ENCODE measurements at places on chromosomes 13 and 19.

DNA sequence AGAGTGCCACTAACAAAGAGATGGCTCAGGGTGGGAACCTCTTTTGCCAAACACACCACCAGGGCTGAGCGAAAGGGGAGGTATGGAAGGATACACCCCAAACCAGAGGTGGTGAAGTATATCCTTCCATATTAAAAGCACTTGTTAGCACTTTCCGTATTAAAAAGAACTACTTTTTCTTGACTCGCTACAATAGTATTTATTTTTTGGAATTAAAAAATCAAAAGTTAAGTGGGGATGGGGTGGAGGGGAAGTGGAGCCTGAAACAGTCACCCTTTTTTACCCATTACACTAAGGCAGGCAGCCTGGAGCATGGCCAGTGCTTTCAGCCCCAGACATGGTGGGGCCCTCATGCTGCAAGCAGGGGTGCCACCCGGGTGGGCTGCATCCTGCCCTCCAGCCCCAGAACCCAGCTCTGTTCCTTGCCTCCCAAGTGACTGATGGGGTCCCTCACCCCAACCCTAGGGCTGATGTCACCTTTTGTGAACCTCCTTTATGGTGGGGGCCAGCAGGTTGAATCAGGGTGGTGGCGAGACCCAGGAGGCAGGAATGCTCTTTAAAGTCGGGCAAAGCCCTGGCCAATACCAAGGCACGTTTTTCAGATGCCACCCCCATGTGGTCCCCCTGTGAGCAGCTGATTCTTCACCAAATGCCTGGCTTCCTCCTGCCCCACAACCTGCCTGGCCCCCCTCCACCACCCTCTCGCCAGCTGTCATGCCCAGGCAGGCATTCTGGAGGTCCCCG, 31.0 kb downstream of the LYL1 start:
- DNase-seq: no peak

DNA sequence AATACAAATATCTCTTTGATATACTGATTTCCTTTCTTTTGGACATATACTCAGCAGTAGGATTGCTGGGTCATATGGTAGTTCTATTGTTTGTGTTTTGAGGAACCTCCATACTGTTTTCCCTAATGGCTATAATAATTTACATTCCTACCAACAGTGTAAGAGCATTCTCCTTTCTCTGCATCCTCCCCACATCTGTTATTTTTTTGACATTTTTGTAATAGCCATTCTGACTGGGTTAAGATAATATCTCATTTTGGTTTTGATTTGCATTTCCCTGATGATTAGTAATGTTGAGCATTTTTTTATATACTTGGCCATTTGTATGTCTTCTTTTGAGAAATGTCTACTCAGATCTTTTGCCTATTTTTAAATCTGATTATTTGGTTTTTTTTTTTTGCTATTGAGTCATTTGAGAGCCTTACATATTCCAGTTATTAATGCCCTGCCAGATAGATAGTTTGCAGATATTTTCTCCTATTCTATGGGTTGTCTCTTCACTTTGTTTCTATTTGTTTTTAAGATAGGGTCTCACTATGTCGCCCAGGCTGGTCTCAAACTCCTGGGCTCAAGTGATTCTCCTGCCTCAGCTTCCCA, 95.7 kb downstream of the FNDC3A start:
- DNase-seq: no peak

DNA sequence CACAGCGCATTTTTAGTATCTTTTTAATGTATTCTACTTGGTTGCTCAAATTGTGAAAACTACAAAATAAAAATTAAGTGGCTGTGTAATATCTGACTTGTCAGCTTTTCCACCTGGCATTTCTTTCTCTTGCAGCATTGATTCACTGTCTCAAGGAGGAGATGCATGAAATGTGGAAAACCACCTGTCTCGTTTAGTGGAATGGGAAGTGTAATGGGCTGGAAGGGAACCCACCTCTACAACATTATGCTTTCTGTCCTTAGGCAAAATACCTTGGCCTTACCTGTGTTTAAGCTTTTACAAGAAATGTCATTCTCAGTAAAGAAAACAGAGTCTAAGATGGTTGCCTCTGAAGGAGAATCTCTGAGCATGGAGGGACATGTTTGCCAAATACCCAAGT, 67.8 kb downstream of the FAM216B start:
- DNase-seq: no peak

DNA sequence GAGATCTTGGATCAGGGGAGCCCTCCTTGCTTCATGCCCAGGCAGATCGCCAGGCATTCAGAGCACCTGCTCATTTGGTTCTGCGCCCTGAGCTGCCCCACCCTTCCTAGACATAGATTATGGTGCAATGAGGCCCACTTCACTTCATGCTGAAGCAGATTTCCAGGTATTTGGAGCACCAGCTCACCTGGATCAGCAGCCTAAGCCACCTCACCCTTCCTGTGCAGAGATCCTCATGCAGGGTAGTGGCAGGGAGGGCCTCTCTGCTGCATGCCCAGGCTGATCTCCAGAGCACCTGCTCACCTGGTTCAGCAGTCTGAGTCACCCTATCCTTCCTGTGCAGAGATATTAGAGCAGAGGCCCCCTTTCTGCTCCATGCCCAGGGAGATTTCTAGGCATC, 1966.1 kb downstream of the PCDH9 start:
- no peak for DNase-seq

- no peak for DNase-seq
Measured at GRCh38 chr13:49371943-49372613, 71.8 kb downstream of the CAB39L start.

- DNase-seq: no peak
Measured at GRCh38 chr19:55536366-55536765, 567 bp downstream of the SBK2 start.

GRCh38 chr19:4234142-4234861, 5.0 kb downstream of the EBI3 start:
- no peak for DNase-seq

GRCh38 chr13:41995946-41996345, 35.0 kb upstream of the VWA8 start:
- no peak for DNase-seq

DNA sequence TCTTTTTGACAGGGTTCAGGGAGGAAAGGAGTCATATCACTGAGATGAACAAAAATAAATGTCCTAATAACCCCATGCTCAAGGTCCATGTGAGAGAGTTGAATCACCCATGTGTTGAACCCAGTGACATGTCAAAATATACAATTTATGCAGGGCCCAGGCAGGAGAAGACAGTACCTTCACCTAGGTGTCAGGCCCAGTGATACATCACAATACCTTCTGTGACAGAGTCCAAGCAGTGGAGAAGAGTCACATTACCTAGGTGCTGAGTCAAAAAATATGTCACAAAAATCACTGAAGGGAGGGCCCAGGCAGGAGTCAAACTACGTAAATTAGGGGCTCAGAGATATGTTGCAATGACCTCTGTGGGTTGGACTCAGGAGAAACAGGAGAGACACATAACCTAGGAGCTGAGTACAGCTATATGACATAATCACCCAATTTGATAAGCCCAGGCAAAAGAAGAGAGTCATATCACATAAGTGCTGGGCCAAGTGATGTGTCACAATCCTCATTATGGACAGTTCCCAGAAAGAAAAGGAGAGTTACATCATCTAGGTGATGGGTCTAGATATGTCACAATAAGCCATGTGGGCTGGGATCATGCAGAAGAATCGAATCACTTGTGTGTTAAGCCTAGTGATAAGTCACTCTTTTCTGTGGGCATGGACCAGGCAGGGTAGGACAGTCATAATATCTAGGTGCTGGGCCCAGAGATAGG, 13.8 kb upstream of the ZNF724 start:
- no peak for DNase-seq

DNA sequence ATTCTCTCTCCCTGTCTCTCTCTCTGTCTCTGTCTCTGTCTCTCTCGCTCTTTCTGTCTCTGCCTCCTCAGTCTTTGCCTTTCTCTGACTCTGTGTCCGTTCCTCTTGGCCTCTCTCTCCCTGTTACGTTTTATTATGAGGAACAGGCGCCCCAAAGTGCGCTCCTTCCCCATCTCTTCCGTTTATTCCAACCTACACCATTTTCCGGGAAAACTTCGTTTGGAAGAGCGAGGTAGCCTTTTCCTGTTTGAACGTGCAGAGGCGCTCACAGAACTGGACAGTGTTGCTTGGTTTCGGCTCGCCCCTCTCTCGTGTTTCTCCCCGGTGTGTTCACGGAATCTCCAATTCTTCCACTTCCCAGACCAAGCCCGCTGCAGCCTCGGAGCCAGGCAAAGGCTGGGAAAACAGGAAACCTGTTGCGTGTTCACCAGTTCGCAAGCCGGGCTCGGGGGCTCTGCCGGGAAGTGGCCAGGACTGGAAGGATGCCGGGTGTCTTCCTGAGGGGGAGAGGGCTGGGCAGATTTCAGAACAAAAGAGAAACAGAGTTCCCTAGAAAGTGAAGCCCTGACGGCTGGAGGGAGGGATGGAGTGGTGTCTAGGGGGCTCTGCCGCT, 605 bp downstream of the TMEM255B start:
- no peak for DNase-seq

GRCh38 chr19:35168196-35168595, 13.7 kb downstream of the FXYD5 start:
- no peak for DNase-seq

DNA sequence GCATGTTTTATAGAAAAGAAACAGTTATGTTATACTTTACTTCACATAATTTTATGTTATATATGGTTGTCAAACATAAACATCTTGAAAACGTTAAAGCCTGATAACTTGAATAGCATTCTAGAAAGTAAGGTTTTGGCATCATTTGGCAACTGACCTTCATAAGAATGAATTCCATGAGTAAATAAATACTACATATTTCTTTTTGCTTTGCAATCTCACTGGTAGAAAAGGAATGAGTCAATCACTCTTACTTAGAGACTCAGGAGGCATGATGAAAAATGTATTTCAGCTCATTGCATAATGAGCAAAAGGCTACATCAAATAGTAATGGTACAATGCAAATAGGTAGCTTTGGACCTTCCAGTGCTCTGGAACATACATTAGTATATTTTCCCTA, 1381.9 kb downstream of the EFNB2 start:
- DNase-seq: no peak

- no peak for DNase-seq
Measured at GRCh38 chr19:15418231-15418578, 583 bp downstream of the AKAP8L start.

- no peak for DNase-seq
Measured at GRCh38 chr13:23901365-23901764, 4.1 kb upstream of the C1QTNF9B start.

DNA sequence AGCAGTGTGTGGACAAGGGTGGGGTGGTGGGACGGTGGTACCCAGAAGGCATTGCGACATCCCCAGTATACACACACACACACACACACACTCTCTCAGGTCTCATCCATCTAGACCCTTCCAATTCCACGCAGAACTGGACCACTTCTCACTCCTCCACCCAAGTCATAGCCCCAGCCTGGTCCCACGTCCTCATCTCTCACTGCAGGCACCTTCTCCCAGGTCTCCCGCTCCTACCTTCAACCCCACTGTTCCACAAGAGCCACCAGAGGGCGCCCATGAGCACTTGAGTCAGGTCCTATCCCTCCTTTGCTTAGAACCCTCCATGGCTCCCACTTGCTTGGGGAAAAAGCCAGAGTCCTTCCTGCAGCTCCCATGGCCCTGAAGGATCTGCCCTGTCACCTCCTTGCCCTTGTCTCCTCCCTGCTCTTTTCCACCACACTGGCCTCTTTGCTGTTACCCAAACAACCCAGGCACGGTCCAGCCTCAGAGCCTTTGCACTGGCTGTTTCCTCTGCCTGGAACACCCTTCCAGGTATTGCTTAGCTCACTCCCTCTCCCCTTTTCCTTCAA, 62.6 kb downstream of the IER2 start:
- peak; percentile 51 for DNase-seq

DNA sequence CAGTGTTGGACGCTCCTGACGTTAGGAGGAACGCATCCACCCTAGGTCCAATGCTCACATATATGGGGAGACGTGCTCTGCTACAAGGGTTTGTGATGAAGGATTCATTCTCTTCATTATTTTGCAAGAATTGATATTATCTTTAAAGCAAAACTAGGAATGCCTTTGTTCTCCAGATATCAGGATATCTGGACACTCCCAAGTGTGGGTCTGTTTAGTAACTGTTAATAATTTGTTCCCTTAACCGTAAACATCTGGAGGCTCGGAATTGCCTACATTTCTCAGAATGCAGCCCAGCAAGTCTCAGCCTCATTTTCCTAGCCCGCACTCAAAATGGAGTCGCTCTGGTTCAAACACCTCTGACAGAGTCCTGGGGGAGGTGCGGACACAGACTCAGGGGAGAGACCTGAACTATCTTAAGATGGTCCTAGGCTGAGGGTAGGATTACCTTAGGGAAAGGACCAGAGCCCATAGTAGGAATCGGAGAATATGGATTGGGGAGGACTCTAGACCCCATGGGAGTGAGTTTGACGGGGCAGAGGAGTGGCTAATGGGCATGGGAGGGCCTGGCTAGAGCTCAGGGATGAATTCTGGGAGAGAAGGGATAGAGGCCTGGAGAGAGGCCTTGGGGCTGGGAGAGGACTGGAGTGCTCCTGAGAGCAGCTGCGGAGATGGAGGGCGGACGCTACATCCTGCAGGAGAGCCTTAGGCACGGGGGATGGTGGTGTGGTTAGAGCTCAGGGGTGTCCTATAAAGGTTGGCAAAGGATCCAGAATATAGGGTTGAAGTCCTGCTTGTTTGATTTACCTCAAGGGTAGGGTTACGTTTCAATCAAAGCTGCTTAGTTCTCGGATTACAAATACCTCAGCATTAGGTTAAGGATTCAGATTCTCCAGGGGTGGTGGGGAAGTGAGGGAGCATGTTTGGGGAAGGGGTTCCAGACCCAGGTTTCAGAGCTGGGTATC, 43.2 kb downstream of the ZNF331 start:
- DNase-seq: no peak

GRCh38 chr19:16106121-16106520, 5.6 kb upstream of the RAB8A start:
- no peak for DNase-seq

- DNase-seq: no peak
Measured at GRCh38 chr19:57099199-57099661, 20.6 kb upstream of the USP29 start.
